ENCODE measurements at places on chromosomes 2 and 18.
A peak's percentile ranks its signal among the peaks of the same experiment; 100 is the strongest.

DNA sequence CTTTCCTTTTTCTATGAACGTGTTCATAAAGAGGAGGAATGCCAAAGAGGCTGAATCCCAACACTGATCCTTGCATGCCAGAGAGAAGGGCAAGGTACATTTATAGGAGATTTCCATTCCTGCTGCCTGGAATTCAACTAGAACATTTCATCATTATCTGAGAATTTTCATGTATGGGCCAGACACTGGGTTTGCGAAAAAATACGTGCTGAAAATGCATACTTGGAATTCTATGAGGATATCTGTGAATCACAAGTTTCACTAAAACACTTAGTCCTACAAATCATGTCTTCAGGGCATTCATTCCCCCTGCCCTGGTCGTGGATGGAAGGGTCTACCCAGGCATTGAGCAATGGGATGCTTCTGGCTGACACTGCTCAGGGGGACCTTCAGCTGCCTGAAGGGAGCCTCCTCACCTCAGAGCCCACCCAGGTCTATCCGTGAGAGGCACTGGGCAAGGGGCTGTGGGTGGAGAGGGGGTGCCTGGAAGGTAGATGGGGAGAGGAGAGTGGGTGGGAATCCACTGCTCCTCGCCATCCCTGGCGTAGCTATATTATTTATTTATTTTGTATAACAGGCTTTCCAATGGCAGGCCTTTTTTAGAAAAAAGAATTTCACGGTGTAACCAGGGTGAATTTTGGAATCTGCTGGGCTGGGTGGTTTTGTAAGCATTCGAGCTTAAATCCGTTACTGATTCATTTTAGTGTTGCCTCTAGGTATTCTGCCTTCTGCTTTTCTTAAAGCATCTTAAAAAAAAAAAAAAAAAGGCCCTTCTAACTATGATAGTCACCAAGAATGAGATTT, 560.6 kb upstream of the ID2 start:
- DNase-seq = no peak

- DNase-seq = no peak
Observed at GRCh38 chr2:156513219-156513618, 77.0 kb downstream of the GPD2 start.

GRCh38 chr2:45808294-45808800, 156.9 kb downstream of the PRKCE start:
- DNase-seq = no peak

GRCh38 chr2:98216616-98217015, 129.6 kb upstream of the CNGA3 start:
- no peak for DNase-seq

DNA sequence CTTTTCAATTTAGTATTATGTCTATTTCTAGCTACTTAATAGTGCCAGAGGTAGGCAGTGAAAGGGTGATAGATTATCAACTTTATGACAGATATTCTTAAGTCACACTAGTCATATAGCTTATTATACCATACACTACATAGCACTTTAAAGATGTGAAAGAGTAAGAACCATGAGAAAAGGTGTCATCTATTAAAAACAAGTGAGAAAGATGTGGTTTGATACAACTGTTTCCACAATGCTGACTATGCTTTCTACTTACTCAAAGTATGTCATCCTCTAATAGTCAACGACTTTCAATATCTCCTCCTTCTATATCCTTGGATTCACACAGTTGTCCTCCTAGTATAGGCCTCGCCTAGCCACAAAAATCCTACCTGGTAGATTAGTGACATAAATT, 132.9 kb upstream of the WDSUB1 start:
- no peak for DNase-seq

DNA sequence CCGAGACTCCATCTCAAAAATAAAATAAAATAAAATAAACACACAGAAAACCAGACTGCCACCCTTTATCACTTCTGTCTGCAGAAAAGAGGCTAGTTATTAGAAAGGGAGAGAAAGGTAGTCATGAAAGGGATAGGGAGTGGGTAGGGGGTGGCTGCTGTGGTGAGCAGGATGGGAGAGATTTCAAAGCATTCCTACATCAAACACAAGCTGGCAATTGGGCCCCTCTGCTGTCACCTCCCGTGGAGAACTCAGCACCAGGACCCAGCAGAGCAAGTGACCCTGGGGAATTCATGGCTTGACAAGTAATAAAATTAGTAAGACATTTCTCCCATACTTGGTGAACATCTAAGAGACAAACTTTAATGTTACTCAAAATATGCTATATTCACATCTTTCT, 3.7 kb upstream of the HOXD1 start:
- DNase-seq = no peak

DNA sequence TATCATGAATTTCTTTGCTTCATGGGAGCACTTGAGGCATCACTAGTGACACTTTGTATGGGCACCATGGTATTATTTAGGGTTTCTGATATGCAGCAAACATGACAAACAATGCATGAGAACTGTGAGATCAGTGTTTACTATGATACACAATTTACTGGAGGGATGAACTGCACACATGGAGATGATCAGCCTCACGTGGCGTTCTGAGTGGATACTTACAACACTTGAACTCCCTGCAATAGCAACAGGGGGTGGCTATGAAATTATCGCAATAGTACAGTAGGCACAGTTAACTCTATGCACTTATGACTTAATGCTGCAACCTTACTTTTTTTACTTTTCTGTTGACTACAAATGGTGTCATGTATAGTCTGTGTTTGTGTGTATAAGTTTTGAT, 18.5 kb upstream of the UGT1A8 start:
- no peak for DNase-seq

GRCh38 chr18:42131066-42131929, 176.3 kb downstream of the PIK3C3 start:
- no peak for DNase-seq

- DNase-seq = no peak
Observed at GRCh38 chr2:188601391-188601790, 309.7 kb downstream of the GULP1 start.

DNA sequence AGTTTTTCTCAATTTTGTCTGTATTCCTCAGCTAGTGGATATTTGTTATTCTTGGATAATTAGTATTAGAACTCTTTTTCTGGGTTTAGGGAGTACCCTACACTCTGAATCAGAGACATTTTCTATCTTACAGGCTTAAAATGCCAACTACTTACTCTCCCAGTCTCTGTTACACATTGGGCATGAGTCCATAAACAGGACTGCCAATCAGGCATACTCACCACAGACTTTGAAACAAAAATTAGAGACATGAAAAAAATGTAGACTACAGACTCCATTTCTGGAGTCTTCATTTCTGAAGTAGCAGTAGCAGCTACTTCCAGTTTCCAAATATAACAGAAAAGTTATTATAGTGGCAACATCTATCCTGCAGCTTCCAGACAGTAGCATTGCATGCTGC, 279.7 kb downstream of the MBD5 start:
- no peak for DNase-seq

GRCh38 chr2:120540719-120541552, 194.7 kb upstream of the GLI2 start:
- DNase-seq = no peak

GRCh38 chr18:68472701-68473295, 242.1 kb downstream of the TMX3 start:
- DNase-seq = no peak

DNA sequence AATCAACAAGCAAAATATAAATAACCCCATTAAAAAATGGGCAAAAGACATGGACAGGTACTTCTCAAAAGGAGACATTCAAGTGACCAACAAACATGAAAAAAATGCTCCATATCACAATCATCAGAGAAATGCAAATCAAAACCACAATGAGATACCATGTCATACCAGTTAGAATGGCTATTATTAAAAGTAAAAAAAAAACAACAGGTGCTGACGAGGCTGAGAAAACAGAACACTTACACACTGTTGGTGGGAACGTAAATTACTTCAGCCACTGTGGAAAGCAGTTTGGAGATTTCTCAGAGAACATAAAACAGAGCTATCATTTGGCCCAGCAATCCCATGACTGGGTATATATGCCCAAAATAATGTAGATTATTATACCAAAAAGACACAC, 69.1 kb downstream of the CWC22 start:
- DNase-seq = no peak

DNA sequence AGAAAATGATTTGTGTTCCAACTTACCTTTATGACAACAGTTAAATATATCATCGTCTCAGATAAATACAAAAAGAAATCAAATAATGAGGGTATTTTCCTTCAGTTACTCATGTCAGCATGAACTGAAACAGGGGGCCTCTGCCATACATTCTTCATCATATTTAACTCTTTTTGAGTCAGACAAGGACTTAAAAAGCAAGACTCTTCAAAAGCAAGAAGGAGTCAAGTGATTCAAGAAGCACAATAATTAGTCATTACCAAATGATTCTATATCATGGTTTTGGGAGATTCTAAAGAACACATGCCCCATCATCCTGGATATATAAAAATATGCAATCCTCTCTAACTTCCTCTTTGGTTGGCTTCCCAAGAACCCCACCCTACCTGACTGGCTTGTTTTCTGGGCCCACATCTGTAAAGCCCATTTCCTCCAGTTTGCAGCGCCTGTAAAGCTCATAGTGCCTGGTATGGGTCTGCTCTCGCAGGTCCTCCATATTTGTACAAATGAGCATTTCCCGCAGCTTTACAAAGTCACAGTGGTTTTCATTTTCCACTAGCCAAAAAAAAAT, 49.7 kb downstream of the SEPTIN10 start:
- no peak for DNase-seq

DNA sequence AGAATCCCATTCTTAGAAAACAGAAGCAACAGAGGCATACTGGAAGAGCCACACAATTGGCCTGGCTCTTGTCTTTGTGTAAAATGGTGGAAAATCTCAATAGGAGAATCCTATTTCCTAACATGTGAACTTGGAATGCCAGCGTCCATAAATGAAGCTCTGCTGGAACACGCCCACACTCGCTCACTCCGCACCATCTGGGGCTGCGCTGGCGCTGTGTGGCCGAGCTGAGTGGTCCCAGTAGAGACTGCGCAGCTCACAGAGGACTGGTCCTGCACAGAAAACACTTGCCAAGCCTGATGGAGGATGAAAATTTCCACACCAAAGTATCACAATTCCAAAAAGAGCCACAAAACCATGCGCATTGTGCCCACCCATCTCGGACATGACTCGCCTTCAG, 56.2 kb downstream of the PXDN start:
- no peak for DNase-seq

DNA sequence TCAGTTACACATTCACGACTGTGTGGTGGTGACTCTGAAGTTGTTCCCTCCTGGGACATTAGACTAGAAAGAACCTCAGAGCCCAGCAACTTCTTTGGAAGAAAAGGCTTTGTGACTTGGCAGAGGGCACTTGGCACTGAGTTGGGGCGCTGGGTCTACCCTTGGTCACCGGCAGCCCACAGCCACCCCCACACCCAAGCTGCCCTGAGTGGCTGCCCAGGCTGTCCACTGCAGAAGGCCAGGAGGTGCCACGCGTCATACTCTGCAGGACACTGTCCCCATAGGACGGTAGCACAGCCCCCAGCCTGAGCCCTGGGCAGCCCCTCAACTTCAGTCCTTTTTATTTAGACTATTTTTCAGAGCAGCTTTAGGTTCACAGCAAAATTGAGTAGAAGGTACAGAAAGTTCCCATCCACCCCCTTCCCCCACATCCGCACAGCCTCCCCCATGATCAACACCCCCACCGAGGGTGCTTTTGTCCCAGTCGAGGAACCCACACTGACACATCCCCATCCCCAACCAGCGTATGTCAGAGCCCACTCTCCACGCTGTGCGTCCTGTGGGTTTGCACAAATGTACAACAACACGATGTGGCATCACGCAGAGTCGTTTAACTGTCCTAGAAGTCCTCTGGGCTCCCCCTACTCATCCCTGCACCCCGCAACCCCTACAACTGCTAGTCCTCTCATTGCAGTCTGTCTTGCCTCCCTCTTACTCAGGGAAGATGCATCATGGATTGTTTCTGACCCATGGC, 1.1 kb downstream of the PRLH start:
- DNase-seq = no peak

GRCh38 chr2:134372611-134373131, 118.8 kb downstream of the MGAT5 start:
- no peak for DNase-seq

DNA sequence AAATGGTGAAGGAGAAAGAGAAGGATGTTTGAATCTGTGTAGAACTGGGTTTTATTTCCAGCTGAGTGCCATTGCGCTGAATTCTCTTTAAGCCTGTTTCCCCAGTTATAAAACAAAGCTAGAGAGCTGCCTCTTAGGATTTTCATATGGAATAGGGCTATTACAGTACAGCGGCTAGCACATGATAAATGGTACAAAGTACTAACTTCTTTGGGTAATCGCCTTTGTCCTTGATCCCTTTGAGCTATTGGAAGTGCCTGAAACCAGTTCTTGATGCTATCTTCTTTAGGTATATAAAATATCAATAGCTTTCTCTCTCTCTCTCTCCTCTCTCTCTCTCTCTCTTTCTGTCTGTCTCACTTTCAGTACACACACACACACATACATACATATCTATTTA, 71.3 kb downstream of the SOX11 start:
- DNase-seq = no peak

GRCh38 chr2:26235089-26235488, 9.3 kb downstream of the HADHA start:
- DNase-seq = no peak

DNA sequence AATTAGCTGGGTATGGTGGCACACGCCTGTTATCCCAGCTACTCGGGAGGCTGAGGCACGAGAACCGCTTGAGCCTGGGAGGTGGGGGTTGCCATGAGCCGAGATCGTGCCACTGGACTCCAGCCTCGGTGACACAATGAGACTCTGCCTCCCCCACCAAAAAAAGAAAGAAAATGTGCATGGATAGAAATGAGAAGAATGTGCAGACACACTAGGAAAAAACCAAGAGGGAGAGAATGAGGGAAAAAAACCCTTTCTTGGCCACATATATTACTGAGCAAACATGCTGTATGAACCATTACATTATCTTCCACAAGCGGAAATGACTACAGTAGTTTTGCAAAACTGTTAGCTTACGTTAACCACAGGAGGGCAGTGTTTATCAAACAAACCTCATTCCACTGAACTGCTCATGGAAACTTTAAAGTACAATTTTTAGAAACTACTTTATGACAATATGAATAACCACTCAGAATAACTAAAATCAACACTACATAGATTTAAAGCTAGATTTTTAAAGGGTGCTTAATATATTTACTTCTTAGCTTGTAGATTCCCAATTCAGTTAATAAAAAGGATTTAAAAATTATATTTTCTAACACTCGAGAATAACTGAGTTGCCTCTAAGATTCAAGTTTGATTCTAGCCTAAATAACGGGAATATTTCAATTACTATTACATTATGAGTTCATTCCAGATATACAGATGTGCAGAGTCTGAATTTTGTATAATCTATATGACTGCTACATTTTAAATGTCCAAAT, 26.4 kb downstream of the ASXL2 start:
- DNase-seq = peak; percentile 16
